NCI-H524 (cell line): ENCODE measurements at places on chromosomes 2 and 18.

DNA sequence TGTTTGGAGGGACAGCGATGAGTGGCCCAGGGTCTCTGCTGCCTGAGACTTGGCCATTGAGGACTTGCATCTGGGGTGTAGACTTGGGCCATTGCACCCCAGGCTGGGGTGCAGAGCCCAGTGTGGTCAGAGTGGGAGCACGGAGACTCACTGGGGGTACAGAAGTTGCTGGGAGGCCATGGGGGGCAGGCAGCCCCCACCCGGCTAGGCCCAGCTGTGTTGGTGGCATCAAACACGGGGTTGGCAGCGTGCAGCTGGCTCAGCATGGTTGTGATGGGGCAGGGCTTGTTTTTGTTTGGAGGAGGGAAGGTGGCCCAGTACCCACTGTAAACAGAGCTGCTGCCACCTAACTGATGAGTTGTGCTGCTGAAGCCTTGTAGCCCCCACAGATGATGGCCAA lies 42.1 kb downstream of the GLI2 start:
- DNase-seq: no peak

DNA sequence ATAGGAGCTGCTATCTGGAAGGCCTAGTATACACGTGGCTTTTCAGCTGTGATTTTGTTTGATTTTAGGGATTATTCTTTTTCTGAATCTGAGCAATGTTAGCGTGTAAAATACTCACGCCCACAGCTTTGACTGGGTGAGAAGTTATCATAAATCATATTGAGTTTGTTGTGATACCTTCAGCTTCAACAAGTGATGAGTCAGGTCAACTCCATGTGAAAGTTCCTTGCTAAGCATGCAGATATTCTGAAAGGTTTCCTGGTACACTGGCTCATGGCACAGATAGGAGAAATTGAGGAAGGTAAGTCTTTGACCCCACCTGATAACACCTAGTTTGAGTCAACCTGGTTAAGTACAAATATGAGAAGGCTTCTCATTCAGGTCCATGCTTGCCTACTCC lies at the start of gene GKN1:
Gene GKN1 (plus strand): TSS at position 386 of the 400 bp plus-strand sequence. CDS start 42 bp downstream, outside the sequence.
- no peak for DNase-seq

- DNase-seq: no peak
These were observed 25.4 kb downstream of the ASXL3 start for GRCh38 chr18:33603454-33603853.

GRCh38 chr2:215811409-215812345 lies 201.7 kb downstream of the MREG start:
- peak; percentile 21 for DNase-seq

- DNase-seq: no peak
These were observed 86.0 kb downstream of the RTN4 start for GRCh38 chr2:54964271-54964670.

DNA sequence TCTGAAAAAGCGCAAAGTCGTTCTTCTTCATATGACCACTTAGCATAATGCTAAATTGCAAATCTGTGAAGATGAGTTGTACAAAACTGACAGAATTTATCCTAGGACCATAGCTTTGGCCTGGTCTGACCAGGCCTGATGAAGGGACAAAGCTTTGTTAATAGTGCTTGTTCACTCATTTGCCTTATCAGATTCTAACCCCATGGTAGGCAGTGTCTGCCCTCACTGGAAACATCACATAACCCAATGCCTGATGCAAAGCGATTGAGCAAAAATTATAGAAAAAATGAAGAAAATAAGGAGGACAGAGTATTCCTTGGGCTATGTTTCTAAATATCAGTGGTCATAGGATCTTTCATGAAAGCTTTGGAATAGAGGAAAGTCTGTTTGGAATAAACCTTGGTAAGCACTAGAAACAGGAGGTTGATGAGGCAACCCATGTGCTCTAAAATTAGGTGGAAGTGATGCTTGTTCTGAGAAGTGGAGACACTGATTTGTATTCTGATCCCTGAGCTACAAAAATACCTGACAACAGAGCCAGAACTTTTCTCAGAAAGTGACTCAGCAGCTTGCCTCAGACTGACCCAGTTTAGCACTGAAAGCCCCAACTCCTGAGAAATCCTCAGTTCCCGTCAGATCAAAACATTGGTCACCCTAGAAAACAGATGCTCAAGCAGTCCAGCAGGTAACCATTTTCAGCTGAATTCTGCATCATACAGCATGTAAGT lies 131.4 kb upstream of the MAPRE2 start:
- no peak for DNase-seq

- DNase-seq: no peak
These were observed 66.7 kb downstream of the KIAA1328 start for GRCh38 chr18:36895606-36896005.

GRCh38 chr2:39845460-39846146 lies 66.5 kb upstream of the THUMPD2 start:
- DNase-seq: no peak
